Esophagus squamous epithelium (tissue), 5 donors: ENCODE measurements at places on chromosomes 7 and 10. TPM values are rescaled to one million over a fixed set of nuclear protein-coding genes. Genes with fewer than 3 reads are reported as not detected.

GRCh38 chr10:8174762-8175161 is 120.3 kb downstream of the GATA3 start:
- no peak for DNase-seq

Gene AVL9
- total RNA-seq = 23.6 TPM

GRCh38 chr7:69177461-69177861 is 420.8 kb upstream of the AUTS2 start:
- no peak for DNase-seq

Gene LLCFC1
- not detected for total RNA-seq

DNA sequence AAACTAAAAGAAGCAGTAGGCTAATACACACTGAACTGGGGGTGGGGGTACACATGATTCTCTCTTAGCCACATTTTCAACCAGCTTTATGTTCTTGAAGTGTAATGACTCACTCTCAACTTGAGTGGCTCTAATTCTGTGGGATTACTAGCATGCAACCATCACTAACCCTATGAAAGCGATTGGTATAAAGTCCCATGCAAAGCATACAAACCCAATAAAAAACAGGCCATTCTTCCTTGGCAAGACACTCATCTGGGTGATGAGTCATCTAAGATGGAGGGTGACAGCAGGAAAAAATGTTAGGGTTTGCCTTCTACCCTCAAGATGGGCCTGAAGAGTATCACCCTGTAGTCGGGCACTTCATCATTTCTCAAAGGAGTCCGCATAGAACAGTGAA is 14.9 kb upstream of the PON3 start:
- no peak for DNase-seq

Gene PIP
- total RNA-seq = not detected

Gene UTF1
- total RNA-seq = not detected

Gene CLCN1
- total RNA-seq = 0.13 TPM

Gene ITGB1
- total RNA-seq = 158 TPM

DNA sequence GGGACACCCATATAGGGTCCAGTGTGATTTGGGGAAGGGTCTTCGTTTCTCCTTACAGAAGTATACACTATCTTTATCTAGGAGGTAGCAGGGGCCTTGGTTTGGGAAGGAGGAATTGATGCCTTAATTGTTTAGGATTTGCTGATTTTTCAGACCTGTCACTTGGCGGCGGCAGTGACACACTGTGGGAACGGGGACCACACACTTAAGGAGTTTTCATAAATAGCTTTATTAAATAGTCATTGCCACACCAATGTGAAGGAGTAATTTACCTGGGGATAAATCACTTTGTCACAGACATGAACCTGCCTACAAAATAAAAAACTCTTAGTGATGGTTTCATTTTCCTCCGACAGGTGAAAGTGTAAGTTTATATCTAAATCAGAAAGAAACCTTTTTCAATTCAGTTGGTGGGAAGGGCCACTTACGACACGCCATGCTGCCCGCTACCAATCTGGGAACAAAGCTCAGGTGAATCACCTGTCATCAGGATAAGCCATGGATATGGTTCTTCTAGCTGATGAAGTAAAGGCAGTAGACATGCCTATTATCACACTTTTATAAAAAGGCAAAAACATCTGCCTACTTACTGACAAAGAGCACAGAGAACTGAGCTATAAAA is 12.3 kb upstream of the ENO4 start:
- no peak for DNase-seq

DNA sequence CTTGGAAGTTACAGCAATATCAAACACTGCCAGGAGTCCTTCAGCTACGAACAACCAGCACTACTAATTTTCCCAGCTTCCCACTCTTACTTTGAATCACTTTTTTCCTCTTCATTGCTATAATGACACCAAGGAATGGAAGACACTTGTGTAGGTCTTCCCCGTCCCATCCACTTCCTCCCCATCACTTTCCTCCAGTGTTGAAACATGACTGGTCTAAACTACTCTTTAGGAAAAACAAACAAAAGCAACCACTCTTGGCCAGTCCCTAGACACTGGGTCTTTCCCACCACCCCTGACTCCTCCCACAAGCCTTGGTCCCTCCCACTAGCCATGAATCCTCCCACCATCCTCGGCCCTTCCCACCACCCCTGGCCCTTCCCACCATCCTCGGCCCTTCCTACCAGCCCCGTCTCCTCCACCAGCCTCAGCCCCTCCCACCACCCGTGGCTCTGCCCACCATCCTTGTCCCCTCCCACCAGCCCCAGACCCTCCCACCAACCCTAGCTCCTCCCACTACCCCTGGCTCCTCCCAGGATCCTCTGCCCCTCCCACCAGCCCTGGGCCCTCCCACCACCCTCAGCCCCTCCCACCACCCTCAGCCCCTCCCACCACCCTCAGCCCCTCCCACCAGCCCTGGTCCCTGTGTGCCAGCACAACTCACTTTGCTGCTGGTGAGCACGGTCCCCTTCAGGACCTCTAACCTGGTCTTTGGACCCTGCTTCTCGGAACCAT is 68.5 kb downstream of the CXCL12 start:
- DNase-seq = no peak

DNA sequence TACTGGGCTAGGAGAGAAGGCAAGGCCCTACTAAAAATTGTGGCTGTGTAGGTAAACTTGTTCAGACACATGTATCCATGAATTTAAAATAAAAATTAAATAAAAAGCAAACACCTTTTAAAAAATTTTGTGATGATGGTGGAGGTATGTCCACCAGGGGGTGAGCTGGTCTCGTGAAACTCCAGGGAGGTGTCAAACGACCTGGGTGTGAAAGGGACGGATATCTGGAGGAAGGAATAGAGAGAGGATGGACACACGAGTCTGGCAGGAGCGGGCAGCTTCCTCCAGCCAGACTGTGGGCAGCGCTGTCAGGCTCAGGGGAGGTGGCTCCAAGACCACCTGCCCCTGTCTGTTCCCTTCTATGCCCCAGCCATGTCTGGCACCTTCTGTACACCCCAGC is 34.8 kb upstream of the DMBT1 start:
- no peak for DNase-seq

- DNase-seq = no peak
Observed at GRCh38 chr10:70583669-70584037, 18.9 kb downstream of the PRF1 start.

Gene CRHR2
- not detected for total RNA-seq

- DNase-seq = no peak
Observed at GRCh38 chr7:70632400-70632799, 499.5 kb upstream of the GALNT17 start.

- DNase-seq = no peak
Observed at GRCh38 chr10:122102869-122103525, 114.0 kb downstream of the TACC2 start.

Gene IGFBP3
- 66.2 TPM for total RNA-seq

DNA sequence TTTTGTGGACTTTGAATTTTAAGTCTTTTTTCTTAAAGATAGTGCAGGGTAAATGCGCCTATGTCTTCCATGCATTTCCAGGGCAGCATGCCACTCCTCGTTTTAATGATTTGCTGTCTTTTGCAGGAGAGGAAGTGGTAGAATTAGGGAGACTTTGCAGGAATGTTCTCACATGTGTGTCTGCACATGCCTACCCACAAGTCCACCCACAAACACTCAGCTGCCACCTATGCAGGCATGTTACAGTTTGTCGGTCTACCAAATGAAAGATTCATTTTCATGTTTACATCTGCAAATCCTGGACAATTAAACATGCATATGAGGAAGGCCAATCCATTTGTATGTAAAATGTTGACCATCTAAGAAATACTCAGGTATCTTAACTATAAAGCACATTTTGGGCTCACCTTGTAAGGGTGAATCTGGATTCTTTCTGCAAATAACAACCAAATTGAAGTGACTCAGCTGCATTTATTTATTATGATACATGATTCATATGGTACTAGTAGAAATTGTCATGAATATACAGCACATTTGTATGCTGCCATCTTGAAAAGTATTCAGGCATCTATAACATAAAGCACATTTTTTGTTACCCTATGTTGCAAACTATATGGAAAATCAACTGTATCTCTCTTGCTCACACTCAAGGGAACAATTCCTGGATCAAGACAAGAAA is 4.7 kb upstream of the TEX36 start:
- DNase-seq = no peak

DNA sequence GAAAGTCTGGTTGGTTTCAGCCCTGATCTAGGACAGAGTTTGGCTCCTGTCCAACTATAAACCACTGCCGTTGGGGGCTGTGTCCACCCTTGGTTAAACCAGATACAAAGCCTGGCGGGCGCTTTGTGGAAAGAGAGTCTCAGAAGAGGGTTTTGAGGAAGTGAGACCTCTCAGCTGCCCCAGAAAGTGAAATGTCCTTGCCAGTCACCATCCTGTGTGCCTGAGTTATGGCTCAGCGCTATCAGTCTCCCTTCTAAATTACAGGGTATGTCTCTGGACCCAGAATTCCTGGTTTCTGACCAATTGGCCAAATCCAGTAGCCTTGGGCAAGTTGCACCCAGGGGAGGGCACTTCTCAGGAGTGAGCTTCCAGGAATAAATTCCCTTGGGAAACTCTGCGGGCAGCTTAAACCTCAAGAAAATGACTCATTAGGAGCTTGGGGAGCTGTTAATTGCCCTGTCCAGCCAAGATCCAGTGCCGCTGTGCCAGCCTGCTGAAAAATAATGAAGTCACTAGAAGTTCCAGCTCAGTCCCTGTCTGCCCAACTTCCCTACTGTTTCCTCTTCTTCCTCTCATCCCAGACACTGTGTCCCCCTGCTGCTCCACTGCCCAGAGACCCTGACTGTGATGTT is 66.7 kb upstream of the PDZD8 start:
- DNase-seq = no peak

DNA sequence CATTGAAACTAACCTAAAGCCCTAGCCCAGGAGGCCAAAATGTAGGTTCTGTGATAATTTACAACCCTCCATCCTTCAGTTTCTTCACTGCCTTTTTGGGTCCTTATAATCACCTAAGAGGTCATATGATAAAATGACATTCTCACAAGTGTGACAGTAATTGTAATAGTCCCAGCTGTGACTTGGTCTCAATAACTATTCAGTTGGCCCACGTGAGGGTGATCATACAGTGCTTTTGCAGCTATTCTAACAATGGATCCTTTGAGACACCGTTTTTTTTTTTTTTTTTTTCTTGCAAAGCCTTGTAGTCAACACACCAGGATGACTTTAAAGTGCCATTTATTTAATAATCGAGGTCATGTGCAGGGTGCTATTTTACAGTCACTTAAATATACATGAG is 760.0 kb downstream of the PHTF2 start:
- no peak for DNase-seq

DNA sequence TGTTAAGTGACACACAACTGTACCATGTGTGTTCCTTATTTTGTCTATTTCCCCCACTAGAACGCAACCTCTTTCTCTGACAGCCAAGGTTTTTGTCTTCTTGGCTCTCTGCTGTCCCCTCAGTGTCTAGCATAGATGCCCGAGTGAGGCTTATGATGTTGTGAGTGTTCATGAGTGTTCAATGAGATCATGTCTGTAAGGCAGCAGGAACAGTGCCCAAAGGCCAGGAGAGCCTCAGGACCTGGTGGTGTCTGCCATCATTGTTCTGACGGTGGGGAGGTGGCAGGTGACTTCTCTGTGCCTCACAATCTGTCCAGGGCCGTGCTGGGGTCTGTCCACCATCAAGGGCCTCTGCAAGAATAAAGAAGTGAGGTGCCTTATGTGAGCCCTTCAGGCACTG is 66.5 kb downstream of the JCAD start:
- DNase-seq = no peak

DNA sequence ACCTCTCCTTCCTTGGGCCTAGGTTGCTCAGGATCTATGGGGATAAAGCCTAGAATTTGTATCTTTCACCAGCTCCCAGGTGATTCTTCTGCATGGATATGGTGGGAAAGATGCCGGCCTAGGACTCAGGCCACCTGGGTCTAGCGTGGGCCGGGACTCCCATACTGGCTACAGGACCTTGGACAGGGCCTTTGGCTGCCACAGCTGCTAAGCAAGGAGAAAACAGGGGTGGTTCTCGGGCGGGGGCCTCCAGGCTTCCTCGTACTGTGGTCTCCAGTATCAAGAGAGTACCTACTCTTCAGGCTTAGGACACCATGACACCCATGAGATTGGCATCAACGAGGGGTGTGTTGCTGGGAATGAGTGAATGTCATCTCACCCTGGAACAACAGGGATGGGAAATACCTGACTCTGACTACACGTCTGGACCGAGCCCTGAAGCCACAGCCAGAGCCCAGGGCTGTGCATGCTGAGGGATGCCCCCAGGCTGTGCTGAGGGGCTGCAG is 120.3 kb upstream of the ADAM12 start:
- DNase-seq = no peak

Gene LDB3
- total RNA-seq = 0.44 TPM

Gene NEBL
- total RNA-seq = 45.0 TPM

GRCh38 chr7:45157286-45157652 is 322 bp upstream of the RAMP3 start:
- DNase-seq = no peak

DNA sequence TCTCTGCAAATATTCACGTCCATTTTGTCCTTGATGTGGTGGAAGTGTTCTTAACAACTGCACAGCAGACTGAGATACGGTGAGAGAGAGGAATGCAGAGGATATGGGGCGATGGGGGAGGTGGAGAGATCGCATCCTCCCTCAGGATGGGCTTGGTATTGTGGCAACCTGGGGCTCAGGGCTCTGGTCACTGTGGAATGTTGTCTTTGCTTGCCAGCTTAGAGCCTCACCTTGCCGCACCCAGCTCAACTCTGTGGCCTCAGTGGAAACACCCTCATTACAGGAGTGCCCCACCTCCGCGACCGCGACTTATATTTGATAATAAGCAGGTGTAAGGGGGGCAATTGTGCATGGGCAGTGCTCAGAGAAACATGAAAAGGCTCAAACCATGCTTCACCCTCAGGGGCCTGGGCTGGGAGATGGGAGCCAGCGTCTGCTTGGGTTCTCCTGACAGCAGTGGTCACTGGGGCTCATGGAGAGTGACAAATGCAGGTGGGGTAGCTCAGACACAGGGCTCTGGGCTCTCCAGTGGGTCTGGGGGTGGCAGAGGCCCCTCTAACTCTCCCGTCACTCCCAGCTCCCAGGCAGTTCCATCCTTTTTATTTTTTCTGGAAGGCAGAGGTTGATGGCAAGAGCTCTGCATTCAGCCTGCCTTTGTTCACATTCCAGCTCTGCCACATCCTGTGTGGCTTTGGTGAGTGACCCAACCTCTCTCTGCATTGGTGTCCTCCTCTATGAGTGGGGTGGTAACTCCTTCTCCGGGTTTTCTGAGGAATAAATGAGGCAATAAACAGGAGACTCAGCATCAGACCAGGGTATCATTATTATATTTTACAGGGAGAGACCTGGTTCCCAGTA is 43.1 kb upstream of the EMX2 start:
- no peak for DNase-seq

Gene KCTD7
- 6.1 TPM for total RNA-seq

Gene PRSS37
- total RNA-seq = not detected

GRCh38 chr10:114911052-114911711 is 26.8 kb upstream of the TRUB1 start:
- no peak for DNase-seq

Gene RBP3
- not detected for total RNA-seq
